Adrenal gland (tissue), 19 donors: ENCODE measurements at places on chromosomes 6 and 20. TPM values are rescaled to one million over a fixed set of nuclear protein-coding genes. Genes with fewer than 3 reads are reported as not detected.

The TPX2 gene
- 2.5 TPM for total RNA-seq

The SYCP2L gene
- 0.24 TPM for total RNA-seq

The ATRN gene
- total RNA-seq = 72.3 TPM

The CASS4 gene
- total RNA-seq = 1.4 TPM

The PTCRA gene
- total RNA-seq = not detected

DNA sequence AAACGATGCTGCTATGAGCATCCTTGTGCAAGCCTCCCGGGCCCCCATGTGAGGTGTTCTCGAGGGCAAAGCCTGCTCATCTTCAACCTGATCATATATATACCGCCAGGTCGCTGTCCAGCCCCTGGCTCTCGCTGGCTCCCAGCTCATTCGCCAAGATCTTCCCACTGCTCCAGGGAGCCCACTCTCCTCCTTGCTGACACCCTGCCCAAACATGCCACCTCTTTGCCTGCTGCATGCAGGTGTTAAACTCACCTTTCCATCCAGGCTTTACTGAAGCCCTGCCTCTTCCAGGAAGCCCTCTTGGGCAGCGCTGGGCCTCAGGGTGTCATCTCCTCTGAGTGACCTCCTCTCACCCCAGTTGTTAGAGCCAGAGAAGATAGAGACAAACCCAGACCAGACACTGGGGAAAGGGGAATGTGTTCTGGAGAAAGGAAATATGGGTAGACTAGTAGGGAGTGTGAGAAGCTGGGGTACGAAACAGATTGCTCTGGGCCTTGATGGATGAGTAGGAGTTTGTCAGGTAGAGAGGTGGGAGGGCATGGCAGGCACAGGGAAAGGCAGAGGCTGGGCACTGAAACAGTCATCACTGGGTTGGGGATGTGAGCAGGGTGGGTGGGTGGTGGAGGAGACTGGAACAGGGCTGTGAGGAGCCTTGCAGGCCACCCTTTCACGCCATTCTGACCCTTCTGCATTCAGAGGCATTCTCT, 1.2 kb upstream of the DLGAP4 start:
- no peaks in the 10 kb centered on the region for H3K36me3 ChIP-seq
- H3K4me1 ChIP-seq = peaks cover 7% of the 10 kb centered on the region
- DNase-seq = no peak
- H3K27me3 ChIP-seq = peaks cover 30% of the 10 kb centered on the region
- no peak overlapping the region for H3K4me3 ChIP-seq

DNA sequence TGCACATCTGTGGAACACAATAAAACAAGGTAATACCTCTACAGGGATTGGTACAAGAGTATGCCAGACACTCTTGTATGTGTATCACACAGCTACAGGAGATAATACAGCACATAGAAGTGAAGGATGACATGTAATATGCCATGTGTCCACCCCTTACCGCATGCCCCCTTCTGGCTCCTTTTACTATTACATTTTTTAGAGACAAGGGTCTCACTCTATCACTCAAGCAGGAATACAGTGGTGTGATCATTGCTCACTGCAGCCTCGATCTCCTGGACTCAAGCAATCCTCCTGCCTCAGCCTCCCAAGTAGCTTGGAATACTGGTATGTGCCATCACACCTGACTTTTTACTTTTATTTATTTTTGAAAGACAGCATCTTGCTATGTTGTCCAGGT, 4.2 kb upstream of the NCR3 start:
- H3K36me3 ChIP-seq = no peaks in the 10 kb centered on the region
- DNase-seq = no peak
- H3K27me3 ChIP-seq = no peaks in the 10 kb centered on the region
- H3K4me1 ChIP-seq = no peaks in the 10 kb centered on the region
- H3K27ac ChIP-seq = no peak overlapping the region

DNA sequence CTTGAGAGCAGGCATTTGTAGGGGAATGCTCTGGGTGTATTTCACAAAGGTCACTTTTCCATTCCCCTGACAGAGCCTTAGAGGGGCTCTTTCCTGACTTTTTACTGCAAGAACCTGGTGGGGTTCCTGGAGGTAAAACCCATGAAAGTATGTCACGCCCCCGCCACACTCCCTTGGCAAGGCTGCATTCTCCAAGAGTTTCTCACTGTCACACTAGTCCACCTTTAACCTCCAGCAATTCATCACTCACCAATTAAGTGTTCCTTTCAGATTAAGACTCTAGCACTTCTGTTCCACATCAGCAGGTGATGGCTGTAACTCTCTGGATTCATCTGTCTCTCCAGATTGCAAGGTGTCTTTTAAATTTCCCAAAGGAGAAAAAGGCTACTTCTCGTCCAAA, 32.7 kb upstream of the NKX2-4 start:
- peaks cover 7% of the 10 kb centered on the region for H3K27me3 ChIP-seq
- no peaks in the 10 kb centered on the region for H3K4me1 ChIP-seq
- no peak overlapping the region for H3K4me3 ChIP-seq
- H3K27ac ChIP-seq = no peak overlapping the region
- H3K36me3 ChIP-seq = no peaks in the 10 kb centered on the region

GRCh38 chr6:42040856-42041480, 9.4 kb upstream of the TAF8 start:
- H3K4me3 ChIP-seq = no peak overlapping the region

- H3K4me1 ChIP-seq = peaks cover 6% of the 10 kb centered on the region
- no peak for DNase-seq
- no peak overlapping the region for H3K4me3 ChIP-seq
- H3K27ac ChIP-seq = no peak overlapping the region
Observed at GRCh38 chr20:5551621-5552020, 198.6 kb upstream of the SHLD1 start.

DNA sequence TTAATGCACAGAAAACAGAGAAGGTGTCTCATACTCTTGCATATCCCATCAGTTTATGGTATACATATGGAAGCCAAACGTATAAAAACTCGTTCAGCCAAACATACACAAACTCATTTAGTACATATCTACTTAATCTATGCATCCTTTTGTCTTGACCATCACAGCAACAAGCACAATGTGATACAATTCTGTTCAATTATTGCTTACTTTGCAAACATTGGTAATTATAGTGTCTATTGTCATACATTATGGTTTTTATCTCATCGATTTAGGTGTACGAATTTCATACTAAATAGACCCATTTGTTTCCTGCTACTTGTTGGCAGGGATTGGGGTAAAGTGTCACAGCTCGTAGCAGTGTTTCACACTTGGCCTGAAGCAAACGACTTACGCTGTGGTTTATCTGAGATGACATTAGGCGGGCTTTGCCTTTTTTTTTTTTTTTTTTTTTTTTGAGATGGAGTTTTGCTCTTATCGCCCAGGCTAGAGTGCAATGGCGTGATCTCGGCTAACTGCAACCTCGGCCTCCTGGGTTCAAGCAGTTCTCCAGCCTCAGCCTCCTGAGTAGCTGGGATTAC, 425.9 kb upstream of the JARID2 start:
- no peak overlapping the region for H3K27ac ChIP-seq
- no peaks in the 10 kb centered on the region for H3K27me3 ChIP-seq
- no peak overlapping the region for H3K4me3 ChIP-seq
- no peaks in the 10 kb centered on the region for H3K4me1 ChIP-seq
- DNase-seq = no peak

- no peak overlapping the region for H3K27ac ChIP-seq
- no peaks in the 10 kb centered on the region for H3K27me3 ChIP-seq
- no peak overlapping the region for H3K4me3 ChIP-seq
- H3K36me3 ChIP-seq = no peaks in the 10 kb centered on the region
- H3K4me1 ChIP-seq = no peaks in the 10 kb centered on the region
- DNase-seq = no peak
Observed at GRCh38 chr6:20633566-20634340, 99.5 kb downstream of the CDKAL1 start.

DNA sequence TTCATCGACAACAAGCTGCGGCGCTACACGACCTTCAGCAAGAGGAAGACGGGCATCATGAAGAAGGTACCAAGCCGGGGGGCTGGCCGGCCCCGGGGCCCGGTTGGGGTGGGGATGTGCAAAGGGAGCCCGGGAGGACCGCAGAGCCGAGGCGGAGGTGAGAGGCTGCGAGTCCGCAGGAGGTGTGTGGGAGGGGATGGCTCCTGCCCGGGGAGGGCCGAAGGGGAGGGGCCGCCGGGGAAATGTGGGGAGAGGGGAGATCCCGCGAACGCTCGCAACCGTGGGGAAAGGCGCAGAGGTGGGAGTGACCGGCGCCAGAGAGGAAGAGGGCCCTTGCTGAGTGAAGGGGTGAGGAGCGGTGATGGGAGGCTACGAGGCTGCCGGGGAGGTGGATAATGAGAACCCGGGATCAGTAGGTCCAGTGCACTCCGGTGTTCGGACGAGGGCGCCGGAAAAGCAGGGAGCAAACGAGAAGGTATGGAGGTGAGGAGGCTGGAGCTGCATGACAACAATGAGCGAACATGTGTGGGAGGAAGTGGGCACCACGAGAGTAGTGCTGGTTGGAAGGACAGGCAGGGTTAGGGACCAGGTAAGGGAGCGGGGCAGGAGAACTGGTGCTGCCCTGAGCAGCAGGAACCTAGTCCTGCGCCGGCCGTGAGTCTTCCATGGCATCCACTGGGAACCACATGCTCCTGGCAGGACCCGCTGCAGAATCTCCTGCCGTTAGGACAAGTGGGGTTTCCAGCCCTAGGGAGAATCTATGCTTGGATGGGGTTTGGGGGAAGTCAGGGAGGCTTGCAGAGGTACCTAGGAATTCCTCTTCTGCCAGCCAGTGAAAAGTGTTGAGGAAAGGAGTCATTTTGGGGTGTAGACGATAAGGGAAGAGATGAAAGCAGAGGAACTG, 1.3 kb downstream of the SRF start:
- H3K27ac ChIP-seq = peak overlapping the region; percentile 94
- H3K36me3 ChIP-seq = peaks cover 27% of the 10 kb centered on the region
- H3K4me3 ChIP-seq = peak overlapping the region; percentile 75
- H3K27me3 ChIP-seq = no peaks in the 10 kb centered on the region

DNA sequence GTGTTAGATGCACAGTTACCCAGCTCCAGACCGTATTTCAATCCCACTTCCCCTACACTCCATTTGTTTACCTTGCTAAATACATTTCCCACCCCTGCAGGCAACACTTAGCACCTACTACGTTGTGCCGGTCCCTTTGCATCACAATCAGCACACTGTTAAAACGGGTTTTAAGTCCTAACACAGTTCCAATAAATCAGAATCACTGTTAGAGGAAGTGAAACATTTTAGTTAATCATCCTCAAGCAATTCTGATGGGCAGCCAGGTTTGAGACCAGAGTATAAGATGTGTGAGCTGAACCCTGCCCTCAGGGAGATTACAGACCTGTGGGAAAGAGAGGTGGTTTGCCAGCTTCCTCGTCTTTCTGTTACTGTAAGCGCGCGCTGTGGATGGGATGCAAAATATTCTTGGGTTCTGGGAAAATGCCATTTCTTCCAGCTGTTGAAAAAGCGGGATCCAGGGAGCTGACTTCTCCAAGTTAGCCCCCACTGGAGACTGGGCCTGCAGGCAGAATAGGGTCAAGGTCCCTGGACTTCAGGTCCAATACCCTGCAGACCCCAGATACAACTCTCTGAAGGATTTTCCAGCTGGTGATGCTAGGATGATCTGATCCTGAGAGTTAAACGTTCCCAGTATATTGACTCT, 3.1 kb downstream of the ZCCHC3 start:
- H3K27me3 ChIP-seq = no peaks in the 10 kb centered on the region
- no peak for DNase-seq
- H3K27ac ChIP-seq = no peak overlapping the region
- no peak overlapping the region for H3K4me3 ChIP-seq
- H3K4me1 ChIP-seq = peaks cover 40% of the 10 kb centered on the region
